NCI-H524 treated with DMSO at 0.1 percent for 48 hours (cell line): ENCODE measurements at places on chromosomes 4 and X.
A peak's percentile ranks its signal among the peaks of the same experiment; 100 is the strongest.

DNA sequence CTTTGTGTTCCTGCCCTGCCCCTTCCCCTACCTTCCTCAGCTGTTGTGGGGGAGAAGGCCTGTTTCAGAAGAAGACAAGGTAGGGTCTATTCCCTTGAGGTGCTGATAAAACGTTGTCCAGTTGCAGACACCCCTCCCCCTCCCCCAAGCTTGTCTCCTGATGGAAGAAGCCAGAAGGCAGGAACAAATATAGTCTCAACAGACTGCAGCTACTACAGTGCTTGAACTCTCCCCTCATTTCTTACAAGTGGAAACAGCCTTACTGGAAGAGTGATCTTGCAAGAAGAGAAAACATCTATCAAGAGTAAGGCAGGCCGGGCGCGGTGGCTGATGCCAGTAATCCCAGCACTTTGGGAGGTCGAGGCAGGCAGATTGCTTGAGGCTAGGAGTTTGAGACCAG lies 11.0 kb upstream of the MAP7D3 start:
- DNase-seq: no peak

DNA sequence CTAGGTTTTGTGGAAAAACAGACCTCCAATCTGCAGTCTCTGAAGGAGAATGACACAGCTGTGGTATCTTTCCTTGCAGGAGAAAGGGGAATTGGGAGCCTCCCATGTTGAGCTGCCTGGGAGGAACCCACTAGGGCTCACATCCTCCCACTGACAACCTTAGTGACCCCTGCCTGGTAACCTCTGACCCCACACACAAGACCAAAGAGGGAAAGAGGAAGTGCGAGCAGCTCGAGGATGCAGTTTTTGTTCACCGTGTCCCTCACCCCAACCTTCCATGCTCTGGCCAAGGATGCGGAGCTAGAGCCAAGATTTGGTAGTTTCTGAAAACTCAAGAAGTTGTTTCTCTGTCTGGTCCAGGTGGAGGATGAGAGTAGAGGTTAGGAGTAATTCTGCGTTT lies 5.4 kb upstream of the ZXDA start:
- no peak for DNase-seq

GRCh38 chr4:38723726-38724474 lies 58.9 kb downstream of the TLR10 start:
- DNase-seq: no peak

DNA sequence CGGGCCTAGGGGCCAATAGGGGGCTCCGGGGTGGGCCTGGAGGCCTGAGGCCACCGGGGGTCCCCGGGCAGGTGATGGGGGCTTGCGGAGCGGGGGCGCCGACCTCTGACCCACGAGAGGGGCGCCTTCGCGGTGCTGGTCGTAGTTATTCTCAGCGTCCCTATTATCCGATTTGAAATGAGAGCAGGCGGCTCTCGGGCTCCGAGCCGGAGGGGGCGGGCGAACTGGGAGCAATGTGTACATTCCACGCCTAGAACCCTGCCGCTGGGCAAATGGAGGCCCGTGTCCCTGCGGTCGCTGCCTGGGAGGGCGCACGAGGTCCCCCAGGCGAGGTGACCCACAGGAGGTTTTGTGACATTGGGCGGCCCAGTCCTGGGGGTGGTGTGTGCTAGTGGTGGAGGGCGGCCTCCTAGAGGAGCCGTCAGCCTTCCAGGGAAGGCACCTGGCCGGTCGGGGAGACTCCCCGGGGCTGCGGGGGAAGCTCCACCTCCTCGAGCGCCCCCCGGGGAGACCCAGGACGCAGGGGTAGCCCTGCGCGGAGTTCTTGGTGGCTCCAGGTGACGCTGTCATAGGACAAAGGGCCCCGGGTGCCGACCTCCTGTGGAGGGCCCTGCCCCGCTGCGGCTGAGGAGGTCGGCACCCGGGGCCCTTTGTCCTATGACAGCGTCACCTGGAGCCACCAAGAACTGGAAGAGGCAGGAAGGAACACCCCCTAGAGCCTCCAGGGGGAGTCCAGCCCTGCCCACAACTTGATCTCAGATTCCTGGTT lies 102.6 kb upstream of the PRKX start:
- peak; percentile 7 for DNase-seq

DNA sequence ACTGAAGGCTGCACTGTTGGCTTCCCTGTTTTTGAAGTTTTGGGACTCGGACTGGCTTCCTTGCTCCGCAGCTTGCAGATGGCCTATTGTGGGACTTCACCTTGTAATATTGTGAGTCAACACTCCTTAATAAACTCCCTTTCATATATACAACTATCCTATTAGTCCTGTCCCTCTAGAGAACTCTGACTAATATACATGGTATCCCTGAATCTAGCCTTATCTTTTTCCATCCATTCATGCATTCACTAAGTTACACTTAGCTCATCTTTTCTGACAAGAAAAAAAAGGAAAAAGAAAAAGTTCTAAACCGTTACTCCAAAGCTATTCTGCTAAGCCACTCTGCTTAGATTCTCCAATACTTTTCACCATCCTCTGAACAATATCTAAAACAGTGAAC lies 1260.2 kb upstream of the PCDH7 start:
- DNase-seq: no peak

GRCh38 chr4:105666693-105667092 lies 41.8 kb downstream of the INTS12 start:
- DNase-seq: peak; percentile 2

GRCh38 chr4:20464381-20464780 lies 212.7 kb downstream of the SLIT2 start:
- no peak for DNase-seq

GRCh38 chrX:12811658-12812057 lies 20.4 kb downstream of the PRPS2 start:
- no peak for DNase-seq

DNA sequence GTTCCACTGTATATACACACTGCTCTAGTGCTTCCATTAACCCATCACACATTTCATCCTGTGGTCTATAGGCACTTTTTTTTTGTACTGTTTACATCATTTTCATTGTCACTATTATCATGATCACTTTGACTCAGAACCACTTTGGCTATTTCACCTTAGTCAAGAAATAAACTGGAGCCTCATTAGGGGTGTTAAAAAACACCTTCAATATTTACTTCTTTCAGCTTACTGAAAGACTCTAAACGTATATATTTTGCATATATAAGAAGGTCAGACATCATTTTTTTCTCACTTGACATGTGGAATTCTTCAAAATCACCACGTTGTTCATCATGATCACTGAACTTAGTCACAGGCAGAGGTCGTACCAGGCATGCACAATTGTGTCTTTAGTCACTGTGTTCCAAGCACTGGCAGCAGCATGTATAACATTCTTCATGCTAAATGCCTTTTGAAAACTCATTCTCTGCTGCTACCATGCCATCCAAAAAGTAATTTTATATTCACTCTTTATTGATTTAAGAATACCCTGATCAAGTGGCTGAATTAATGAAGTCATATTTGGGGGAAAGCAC lies 229.2 kb upstream of the ARSJ start:
- DNase-seq: no peak

DNA sequence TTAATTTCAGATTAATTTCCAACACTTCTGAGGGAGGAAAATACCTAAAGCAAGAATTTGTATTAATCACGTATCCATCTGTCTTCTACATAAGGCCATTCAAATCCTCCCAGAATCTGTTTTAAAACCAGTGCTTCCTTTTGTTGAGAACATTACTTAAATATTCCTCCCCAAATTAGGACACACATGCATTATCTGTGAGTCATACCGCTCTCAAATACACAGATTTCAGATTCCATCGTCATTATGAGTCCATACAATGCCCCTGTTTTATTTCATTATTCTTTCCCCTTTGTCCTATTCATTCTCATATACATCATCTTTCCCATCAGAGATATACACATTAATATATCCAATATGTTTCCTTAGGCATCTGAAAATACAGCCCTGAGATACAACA lies 57.3 kb upstream of the PRSS12 start:
- no peak for DNase-seq

GRCh38 chr4:1086011-1086410 lies 27.4 kb downstream of the RNF212 start:
- DNase-seq: no peak

- no peak for DNase-seq
Measured at GRCh38 chr4:151644622-151645021, 116.2 kb downstream of the GATB start.

- DNase-seq: no peak
Measured at GRCh38 chrX:148424570-148424969, 75.8 kb upstream of the AFF2 start.

GRCh38 chrX:3514996-3515395 lies 168.5 kb upstream of the MXRA5 start:
- DNase-seq: no peak

GRCh38 chr4:76677571-76678326 lies 220.2 kb downstream of the SOWAHB start:
- DNase-seq: no peak

- no peak for DNase-seq
Measured at GRCh38 chr4:1309261-1310010, 19.7 kb downstream of the MAEA start.

DNA sequence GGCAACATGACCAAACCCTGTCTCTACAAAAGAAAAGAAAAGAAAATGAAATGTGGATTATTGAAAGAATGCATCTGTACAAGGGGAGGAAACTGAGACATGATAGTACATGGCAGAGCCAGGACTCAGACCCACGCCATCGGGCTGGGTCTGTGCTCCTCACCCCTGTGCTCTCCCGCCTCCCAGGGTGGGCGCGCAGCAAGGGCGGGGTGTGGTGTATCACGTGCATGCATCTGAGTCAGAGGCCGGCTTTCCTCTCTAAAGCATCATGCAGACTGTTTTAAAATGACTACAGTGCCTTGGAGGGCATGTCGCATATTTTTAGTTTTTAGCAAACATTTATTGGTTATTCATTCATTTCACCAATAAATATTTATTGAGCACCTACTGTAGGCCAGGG lies 47.8 kb downstream of the HTT-AS start:
- no peak for DNase-seq

DNA sequence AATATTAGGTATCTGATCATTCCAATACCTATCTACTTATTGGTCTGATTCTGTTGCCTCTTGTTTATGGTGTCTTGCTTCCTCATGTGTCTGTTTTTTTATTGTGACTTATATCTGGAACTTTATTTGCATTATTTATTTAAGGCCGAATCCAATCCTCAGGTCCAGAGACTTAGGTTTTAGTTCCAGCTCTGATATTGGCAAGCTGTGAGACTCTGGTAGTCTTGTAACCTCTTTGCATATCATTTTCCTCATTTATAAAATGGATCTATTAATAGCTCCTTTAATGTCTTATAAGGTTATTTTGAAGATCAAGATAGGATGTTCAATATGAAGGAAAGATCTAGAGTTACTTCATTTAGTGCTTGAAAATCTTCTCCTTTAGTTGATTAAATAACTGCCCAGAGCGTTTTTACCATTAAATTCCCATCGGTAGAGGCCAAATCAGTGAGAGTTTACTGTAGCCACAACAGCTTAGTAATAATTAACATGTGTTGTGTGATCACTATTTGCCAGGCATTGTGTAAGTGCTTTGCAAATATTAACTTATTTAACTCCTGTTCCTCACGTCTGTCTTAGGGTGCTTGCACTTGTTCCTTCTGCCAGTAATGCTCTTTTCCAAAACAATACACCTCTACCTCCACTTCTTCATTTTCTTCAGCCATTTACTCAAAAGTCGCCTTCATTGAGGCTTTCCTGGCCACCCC lies 82.2 kb downstream of the CC2D2A start:
- DNase-seq: no peak

GRCh38 chr4:142351958-142352357 lies 494.1 kb downstream of the INPP4B start:
- no peak for DNase-seq

GRCh38 chrX:113470166-113470565 lies 629.5 kb upstream of the AMOT start:
- no peak for DNase-seq

GRCh38 chr4:54225598-54226403 lies 3.3 kb upstream of the PDGFRA start:
- no peak for DNase-seq

GRCh38 chrX:20026278-20026677 lies 35.4 kb upstream of the BCLAF3 start:
- no peak for DNase-seq

DNA sequence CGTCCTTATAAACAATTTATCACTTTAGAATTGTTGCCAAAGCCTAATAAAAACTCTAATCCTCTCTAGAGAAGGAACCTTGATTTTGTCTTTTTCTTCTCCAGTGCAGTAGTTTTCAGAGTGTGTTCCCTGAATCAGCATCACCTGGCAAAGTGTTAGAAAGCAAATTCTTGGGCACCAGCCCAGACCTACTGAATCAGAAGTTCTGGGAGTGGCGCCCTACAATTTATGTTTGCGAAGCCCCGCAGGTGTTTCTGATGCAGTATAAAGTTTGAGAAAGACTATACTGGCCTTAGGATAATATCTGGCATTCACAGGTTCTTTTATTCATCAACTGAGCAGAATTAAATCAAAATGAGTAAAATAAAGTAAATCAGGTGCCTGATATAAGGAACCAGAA lies 645.8 kb upstream of the ATOH1 start:
- DNase-seq: no peak

DNA sequence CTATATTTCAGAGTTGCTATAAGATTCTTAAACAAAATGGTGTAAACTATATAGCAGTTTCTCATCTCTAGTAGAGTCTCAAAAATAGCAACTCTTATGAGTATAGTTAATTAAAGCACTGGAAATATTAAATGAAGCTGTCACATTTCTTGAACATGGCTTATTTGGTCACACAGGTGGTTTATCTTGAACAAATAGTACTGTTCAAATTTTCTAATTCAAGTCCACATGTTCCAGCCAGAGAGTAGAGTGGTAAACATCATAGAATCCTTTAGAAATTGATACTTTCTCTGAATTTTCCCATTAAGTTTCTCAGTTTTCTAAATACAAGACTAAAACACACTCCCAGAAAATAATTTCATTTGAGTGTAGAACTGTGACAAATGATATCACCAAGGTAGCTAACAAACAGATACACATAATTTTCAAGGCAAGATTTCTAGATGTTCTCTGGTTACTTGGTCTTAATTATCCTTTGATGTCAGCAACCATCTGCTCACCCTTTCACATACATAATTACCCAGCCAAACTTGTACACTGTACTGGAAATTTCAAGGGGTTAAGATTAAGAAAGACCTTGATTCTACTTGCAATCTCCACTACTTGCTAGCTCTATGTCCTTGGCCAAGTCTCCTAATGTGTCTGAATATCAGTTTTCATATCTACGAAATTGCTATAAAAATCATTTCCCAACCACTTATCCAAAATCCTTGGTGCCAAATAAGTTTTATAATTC lies 24.3 kb upstream of the PAK3 start:
- peak; percentile 78 for DNase-seq

DNA sequence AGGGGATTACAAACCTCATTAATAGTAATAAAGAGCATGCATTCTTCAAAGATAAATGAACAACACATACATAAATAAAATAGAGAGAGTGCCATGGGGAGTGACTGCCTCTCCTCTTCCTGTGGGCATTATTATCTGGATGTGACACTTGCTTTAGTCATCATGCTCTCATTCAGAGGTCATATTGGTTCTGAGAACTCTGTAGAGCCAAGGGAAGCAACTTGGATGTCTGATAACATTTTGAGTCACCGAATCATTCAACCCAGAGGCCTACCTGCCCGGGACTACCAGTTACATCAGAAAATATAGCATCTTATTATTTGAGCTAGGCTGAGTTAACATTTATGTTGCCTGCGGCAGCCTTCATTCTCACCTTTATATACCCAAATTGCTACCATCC lies 489.5 kb downstream of the STIM2 start:
- no peak for DNase-seq
